Stimulated activated CD4-positive, alpha-beta T cell treated with anti-CD3 and anti-CD28 coated beads, Interleukin-1b, Interleukin-23, amount 100 ng/mL, for 1 hour (primary cell): ENCODE measurements at places on chromosomes 2 and 18.

DNA sequence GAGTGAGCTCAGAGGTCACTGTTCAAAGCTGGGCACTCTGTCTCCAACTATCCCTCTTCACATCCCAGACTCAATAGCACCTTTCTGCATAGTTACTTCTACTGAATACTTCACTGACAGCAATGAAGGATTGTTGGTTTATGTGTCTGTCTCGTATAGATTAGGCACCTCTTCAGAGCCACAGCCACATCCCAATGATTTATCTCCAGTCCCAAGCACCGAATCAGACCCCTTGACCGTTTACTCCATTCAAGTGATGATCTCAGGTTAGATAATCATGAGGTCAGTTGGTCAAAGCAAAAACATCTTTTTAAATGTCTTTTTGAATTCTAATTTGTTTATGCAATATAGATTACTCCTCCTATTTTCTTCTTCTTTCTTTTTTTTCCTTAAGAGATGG lies 14.7 kb downstream of the NEDD4L start:
- no peak for DNase-seq

- DNase-seq = no peak
These were observed 227.7 kb downstream of the GPD2 start for GRCh38 chr2:156663757-156664409.

DNA sequence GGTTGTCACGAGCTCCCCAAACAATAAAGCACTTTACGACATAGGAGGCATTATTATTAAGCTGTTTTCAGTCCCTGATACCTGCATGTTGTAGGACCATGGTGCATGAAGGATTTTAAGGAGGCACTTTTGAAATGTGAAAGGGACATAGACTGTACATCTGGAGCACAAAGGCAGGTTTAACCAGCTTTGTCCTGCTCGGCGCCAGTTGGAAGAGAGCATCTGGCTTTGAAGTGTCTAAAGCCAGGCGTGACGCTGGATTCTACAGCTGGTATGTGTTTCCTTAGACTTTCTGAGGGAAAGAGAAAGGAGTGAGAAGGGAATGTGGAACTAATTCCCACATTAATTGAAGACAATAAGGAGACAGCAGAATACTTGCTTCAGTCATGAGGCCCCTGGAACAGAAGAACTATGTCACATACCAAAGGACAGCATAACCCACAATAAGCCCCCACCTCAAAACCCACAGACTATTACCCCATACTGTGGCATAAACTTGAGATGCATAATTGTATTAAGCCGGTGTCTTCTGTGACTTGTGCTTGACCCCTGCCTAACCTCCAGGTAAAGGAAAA lies 381.0 kb upstream of the MEX3C start:
- DNase-seq = no peak

- DNase-seq = no peak
These were observed 269.4 kb upstream of the LRRTM1 start for GRCh38 chr2:80573950-80574349.

GRCh38 chr2:169909376-169909775 lies 82.1 kb downstream of the UBR3 start:
- DNase-seq = no peak

DNA sequence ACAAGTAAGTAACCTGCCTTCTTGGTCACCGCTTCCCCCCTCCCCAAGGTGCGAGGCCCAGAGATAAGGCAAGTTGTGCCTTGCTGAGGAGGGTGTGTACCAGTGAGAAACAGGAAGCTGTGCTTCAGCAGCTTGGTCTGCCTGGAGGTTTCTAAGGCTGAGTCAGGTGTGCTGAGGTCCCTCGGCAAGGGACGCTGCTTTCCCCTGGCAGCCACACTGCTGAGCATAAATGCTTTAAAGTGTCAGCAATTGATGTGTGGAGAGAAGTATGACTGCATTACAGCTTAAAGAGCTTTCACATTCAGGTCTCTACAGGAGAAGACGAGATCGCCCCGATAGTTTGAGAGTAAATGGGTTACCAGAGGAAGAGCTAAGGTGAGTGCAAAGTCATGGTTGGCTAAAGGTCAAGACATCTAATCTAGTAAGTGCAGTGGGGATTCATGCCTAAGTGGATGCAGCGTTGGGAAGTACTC lies 86.9 kb downstream of the LIMS1 start:
- peak; percentile 44 for DNase-seq

- DNase-seq = no peak
These were observed 207.9 kb upstream of the SALL3 start for GRCh38 chr18:78771496-78772359.

DNA sequence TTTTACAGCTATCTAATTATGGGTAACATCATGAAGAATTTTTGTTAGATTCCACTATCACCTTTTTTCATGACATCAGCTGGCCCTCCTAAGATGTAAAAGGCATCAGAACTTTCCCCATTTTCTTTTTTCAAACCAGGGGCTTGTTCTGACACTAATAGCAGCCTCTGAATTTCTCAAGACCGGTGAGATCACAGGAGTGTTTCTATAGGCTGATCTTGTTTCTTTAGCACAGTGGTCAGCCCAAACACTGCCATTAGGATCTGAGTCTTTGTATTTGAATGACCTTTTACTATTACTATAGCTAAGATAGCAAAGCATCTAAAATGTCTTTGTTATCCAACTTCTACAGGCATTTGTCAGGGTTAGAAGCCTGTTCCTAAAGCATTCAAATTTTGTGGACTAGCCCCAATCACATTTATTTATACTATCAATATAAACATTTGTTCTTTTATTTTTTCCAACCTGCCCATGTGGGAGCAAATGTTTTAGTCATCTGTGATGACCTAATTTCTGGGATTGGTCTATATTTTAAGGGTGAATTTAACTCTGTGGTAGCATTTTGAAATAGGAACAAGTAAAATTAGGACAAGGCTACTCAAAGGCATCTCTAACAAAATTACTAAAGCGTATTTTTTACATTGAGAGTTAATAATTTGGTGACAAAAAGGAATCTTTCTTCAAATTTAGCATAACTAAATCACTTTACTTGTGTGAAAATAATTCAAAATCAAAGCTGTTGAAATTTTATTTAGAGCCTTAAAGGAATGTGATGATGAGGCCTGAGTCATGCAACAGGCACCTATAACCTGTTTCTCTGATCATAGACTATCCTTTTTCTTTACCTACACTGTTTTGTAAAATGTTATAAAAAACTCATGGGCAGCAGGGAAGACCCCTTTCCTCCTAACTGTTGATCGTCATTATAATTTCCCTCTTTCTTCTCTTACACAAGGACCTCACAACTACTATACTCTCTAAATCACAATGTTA lies 39.3 kb downstream of the ZAP70 start:
- no peak for DNase-seq

GRCh38 chr2:142065156-142065555 lies 65.7 kb downstream of the LRP1B start:
- no peak for DNase-seq

- no peak for DNase-seq
These were observed 181.7 kb upstream of the COPS8 start for GRCh38 chr2:236903978-236904377.
